ENCODE measurements at places on chromosomes 7 and 10. TPM values are rescaled to one million over a fixed set of nuclear protein-coding genes. Genes with fewer than 3 reads are reported as not detected.

DNA sequence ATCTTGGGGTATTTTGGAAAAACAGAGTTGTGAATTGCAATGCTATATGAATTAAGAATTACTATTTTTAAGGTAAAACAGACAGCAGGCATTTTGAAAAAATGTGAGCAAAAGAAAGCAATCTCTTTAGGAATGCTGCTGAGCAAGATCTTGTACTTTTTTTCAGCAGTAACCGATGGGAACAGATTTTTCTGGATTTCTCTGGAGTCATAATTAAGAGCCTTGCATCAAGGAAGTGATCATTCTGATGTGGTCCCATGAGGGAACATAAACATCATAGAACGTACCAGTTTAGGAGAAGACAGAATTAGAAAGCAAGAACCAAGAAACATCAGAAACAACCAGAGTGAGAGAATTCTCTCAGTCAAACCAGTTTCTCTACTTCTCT is 157.0 kb upstream of the AGR3 start:
- DNase-seq, result peak; percentile 33

GRCh38 chr7:92598310-92598981 is 8.3 kb upstream of the FAM133B start:
- DNase-seq, result no peak

The EEF1AKMT2 gene
- total RNA-seq, result 37.9 TPM

The CALCR gene
- total RNA-seq, result 0.12 TPM
